ENCODE measurements at places on chromosomes 6 and 20. TPM values are rescaled to one million over a fixed set of nuclear protein-coding genes. Genes with fewer than 3 reads are reported as not detected.

DNA sequence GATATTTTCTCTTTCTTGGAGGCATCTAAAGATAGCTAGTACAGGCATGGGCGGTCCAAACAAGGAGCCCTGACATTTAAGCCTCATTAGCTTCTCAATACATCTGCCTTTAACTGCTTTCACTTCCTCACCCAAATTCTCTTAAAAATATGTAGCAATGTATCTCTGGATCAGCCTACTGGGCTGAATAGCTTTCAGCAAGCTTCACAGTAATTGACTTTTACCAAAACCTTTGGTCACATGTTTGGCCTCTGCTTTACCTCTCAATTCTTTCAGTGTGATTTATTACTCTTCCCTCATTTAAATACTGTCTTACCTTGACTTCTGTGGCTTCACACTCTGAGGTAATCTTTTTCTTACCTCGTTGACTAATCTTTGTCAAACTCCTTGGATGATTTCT is 1618.1 kb downstream of the GRIK2 start:
- no peak for DNase-seq

DNA sequence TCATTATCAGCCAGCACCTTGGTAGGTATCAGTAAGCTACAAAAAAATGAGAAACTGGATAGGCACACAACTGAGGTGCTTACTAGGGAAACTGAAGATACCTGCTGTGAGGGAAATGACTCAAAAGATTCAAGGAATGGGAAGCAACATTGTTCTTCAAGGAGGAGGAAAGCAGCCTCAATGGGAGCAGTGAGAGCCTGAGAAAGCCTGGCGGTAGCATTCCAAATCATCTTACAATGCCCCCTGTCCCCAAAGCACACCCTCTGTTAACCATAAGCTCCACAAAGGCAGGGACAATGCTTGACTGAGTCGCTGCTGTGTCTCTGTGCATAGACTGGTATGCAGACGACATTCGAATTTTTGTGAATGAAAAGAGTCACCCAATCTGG is 10.6 kb downstream of the PKHD1 start:
- DNase-seq: no peak

- DNase-seq: no peak
Observed at GRCh38 chr20:59185809-59186208, 22.2 kb downstream of the ZNF831 start.

DNA sequence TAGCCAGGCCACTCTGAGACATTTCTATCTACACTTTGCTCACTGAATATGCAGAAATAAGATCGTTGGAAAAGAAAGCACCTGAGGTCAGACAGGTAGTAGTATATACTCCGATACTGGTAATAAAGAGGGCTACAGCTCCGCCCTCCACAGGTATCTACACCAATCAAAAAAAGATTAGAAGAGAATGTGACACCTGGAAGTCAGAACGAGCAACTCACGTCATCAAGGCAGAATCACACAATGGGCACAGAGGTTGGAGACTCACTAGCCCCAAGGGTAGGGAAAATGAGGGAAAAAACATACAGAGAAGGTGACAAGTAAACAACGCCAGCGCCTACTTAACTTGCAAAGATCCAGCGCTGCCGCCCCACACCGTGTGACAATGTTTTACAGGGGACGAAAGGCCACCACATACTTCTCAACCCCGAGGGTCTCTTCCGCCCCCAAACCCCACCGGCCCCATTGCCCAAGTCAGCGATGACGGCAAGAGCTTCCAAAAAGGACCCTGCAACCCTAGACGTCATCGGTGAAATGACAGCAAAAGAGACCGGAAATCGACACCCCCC is 653 bp downstream of the LMBRD1 start:
- DNase-seq: peak; percentile 46

DNA sequence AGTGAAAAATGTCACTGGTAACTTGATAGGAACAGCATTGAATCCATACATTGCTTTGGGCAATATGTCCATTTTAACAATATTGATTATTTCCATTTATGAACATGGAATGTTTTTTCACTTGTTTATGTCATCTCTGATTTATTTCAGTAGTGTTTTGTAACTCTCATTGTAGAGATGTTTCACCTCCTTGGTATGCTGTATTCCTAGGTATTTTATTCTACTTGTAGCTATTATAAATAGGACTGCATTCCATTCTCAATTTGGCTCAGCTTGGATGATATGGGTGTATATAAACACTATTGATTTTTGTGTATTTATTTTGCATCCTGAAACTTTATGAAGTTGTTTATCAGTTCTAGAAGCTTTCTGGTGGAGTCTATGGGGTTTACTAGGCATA is 730.3 kb downstream of the DOK5 start:
- no peak for DNase-seq

GRCh38 chr6:3813150-3813780 is 35.9 kb upstream of the FAM50B start:
- DNase-seq: no peak

DNA sequence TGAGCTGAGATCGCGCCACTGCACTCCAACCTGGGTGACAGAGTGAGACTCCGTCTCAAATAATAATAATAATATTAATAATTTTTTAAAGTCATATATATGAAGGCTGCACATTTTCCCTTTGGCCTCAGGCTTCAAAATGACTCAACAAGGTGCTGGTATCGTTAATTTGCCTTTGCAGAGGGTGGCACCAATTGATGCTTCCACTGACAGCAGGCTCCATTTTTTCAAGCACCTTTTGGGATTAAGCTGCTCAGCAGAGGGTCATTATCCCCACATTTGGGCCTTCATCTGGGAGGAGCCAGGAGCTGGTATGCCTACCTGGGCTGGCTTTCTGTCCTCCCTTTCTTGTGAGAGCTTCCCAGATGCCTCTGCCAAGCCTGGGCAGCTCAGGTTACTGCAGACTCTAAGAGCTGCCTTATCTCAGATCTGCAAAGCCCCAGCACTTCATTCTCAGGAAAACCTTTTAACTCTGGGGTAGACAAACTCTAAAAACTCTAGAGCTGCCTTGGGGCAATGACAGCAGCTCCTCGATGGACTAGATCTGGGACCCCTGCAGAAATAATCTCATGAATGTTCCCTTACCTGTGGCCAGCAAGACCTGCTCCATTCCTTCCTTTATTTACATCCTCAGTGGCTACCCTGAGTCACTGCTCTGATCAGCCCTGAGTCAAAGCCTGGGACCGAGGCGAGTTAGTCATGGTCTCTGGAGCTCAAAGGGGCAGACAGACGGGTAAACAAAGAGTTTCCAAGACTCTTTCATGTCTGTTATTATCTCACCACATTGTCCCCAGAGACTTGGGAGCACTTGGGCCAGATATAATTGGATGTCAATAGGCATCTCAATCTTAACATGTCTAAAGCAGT is 80.0 kb upstream of the EYA2 start:
- DNase-seq: no peak

- DNase-seq: no peak
Observed at GRCh38 chr20:51864967-51865366, 62.6 kb upstream of the SALL4 start.

DNA sequence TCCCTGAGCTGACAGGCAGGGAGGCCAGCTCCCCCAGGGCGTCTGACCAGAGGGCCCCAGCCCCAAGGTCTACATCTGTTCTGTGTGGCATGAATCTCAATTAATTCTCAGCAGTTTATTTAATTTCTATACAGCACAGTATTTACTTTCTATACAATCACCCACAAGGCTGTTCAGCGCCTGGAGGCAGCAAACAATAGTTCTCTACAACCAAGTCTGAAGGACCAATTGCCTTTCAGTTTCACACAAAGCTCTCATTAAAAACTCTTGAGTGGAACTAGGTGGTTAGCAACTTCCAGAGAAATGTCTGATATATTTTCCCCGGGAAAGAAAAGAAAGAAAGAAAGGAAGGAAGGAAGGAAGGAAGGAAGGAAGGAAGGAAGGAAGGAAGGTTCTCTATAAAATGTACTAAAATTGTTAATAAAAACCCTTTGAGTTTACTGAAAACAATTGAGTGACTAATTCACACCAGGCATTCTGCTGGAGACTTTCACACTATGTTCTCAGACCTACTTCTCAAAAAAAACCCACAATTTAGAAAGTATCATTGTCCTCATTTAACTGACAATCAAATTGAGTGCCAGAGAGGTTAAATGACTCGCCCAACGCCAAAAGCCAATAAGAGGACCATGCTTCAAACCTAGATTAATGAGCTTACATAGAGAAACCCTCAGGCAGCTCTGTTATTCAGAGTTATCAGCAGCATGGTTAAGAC is 62.5 kb downstream of the METTL24 start:
- DNase-seq: no peak

- no peak for DNase-seq
Observed at GRCh38 chr6:8343600-8343999, 91.7 kb downstream of the SLC35B3 start.

GRCh38 chr20:35826397-35826998 is 54.7 kb downstream of the PHF20 start:
- no peak for DNase-seq

DNA sequence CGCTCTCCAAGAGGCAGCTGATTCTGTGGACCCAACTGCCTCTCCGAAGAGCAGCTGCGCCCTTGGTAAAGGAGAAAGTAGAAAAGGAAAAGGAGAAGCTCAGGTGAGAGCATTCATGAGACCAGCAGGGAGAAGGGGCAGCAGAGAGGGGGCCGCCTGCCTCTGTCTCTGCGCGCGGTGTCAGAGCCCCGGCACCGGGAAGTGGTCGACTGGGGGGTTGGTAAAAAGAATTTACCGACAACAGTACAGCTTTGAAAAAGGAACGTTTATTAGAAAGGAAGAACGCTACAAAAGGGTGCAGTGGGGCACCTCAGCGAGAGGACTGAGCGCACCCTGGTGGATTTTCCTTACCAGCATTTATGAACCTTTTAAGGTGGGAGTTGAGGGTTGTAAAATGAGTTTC is 61.9 kb downstream of the GPR6 start:
- peak; percentile 20 for DNase-seq

DNA sequence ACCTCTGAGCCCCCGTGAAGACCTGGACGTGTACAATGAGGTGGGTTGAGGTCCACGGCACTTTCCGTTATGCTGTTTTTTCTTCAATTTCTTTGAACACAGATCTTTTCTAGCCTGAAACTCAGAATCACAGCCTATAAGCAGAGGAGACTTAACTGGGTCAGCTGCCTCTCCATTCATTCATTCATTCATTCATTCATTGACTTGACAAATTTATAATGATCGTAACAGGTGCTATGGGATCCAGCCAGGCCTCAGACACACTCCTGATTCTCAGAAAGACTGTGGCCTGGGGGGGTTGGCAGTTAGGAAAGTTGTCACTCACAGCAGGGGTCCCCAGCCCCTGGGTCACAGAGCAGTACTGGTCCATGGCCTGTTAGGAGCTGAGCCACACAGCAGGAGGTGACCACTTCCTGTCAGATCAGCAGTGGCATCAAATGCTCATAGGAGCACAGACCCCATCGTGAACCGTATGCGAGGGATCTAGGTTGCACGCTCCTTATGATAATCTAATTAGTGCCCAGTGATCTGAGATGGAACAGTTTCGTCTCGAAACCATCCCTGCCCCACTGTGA is 38.6 kb upstream of the IRF4 start:
- DNase-seq: no peak

GRCh38 chr20:32314768-32315167 is 37.3 kb downstream of the KIF3B start:
- DNase-seq: no peak

GRCh38 chr6:168865-169455 is 123.3 kb upstream of the DUSP22 start:
- DNase-seq: no peak

DNA sequence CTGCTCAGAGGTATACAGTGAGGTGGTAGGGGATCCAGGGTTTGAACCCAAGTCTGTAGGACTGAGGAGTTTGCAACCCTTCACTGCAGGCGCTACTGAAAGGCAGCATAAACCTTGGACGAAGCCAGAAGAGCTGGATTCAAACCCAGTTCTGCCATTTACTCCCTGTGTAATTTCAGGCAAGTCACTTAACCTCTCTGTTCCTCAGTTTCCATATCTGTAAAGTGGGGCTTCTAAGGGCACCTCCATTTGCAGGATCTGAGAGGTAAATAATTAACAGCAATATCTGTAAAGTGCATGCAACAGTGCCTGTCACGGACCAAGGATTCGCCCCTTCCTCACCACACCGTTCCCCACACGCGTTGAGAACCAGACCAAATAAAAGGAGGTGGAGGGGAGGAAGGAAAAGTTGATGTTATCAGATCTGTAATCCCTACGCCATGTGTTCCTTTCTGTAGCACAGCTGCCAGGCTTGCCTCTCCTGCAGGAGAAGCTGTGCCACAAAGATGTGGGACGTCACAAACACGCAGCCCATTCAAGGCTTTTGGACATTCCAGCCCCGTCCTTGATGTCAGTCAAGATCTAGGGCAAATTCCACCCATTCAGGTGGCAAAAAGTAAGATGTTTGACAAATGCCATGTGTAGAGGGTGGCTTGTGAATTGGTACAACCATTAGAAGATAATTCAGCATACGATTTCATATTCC is 9.8 kb downstream of the RIPOR3 start:
- no peak for DNase-seq

- no peak for DNase-seq
Observed at GRCh38 chr6:5515200-5515599, 253.9 kb downstream of the FARS2 start.

DNA sequence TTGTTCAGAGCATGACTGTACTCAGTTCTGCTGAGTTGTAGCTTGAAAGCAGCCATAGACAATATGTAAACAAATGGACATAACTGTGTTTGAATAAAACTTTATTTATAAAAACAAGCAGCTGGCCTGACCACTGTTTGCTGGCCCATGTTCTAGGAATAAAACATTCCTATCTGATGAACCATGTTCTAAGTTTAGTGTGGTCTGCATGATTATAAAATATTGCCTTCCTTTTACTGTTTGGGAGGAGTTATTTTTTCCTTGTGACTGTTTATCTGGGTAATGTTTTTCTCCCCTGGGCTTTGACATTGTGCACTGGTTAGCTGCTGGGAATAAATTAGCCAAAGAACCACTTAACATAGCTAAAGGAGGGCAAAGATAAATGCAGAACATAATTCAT is 55.1 kb downstream of the CDS2 start:
- no peak for DNase-seq

- DNase-seq: no peak
Observed at GRCh38 chr6:133799043-133799442, 89.9 kb upstream of the TCF21 start.

The OR2H2 gene
- not detected for polyA plus RNA-seq

The PHF10 gene
- 122 TPM for polyA plus RNA-seq

The C20orf204 gene
- polyA plus RNA-seq: 1.8 TPM

The FOXA2 gene
- polyA plus RNA-seq: not detected

The CD109 gene
- polyA plus RNA-seq: 12.3 TPM

The OLIG3 gene
- not detected for polyA plus RNA-seq

The GPR6 gene
- polyA plus RNA-seq: not detected

The XKR7 gene
- 0.64 TPM for polyA plus RNA-seq

The RSPH4A gene
- polyA plus RNA-seq: 2.5 TPM

The MCCD1 gene
- 20.1 TPM for polyA plus RNA-seq

The CTSZ gene
- polyA plus RNA-seq: 82.3 TPM

Data from left renal cortex interstitium (tissue), 4 donors.